Stimulated activated CD4-positive, alpha-beta T cell treated with anti-CD3 and anti-CD28 coated beads, Interleukin-1b, Interleukin-23, amount 100 ng/mL, for 4 hours (primary cell): ENCODE measurements at places on chromosomes 4 and X.

DNA sequence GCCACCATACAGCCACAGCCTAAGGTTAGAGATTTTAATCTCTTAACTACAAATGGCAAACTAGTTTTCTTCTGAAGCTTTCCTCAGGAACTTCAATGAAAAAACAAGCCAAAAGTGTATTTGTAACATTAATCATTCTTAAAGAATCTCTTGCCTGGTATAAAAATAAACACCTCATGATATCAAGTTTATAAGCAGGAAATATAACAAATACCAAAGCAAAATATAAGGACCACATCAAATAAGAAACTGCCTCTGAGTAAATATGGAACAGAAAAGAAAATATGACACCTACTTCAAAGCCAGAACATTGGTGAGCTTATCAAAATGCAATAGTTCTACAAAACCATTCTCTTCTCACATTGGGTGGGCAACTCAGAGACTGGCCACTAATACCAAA, 89.9 kb downstream of the GPC4 start:
- no peak for DNase-seq

DNA sequence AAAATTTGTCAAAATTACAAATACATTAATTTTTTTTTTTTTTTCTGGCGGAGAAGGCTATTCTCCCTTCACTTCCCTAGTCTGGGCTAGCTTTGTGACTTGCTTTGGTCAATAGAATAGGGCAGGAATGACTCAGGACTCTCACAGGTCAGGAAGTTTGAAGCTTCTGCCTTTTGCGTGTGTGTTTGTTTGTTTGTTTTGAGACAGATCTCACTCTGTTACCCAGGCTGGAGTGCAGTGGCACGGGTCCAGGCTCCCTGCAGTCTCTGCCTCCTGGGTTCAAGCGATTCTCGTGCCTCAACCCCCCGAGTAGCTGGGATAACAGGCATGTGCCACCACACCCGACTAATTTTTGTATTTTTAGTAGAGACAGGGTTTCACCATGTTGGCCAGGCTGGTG, 55.9 kb upstream of the USP9X start:
- no peak for DNase-seq

DNA sequence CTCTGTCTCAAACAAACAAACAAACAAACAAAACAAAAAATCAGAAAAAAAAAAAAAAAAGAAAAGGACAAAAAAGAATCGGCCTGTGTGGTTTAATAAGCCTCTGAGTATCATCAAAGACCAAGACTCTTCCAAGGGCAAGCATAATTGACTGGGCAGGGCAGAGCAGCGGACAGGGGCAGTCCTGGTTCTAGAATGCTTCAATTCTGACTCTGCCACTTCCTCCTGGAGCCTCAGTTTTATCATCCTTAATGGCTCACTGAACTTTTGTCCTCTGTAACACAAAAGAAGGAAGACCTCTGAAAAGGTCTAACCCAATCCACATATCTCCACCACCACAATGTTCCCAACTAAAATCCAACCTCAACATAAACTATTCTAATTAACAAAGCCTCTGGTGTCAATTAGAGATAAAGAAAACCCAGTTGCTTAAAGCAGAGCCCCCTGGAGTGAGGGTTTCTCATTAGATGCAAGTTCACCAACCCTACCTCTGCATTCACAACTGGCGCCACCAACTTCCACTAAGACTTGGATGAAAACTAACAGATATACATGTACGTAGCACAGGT, 51.7 kb downstream of the TBC1D9 start:
- DNase-seq: no peak

GRCh38 chrX:8374041-8374825, 90.4 kb upstream of the VCX3B start:
- no peak for DNase-seq
